ENCODE measurements at places on chromosomes 7 and 10.

GRCh38 chr10:116437076-116437692 is 9.5 kb downstream of the PNLIPRP3 start:
- no peak for DNase-seq

GRCh38 chr7:149569025-149569725 is 71.6 kb upstream of the ZNF746 start:
- DNase-seq: peak; percentile 57

- no peak for DNase-seq
Measured at GRCh38 chr10:130656187-130656575, 520.0 kb downstream of the GLRX3 start.

DNA sequence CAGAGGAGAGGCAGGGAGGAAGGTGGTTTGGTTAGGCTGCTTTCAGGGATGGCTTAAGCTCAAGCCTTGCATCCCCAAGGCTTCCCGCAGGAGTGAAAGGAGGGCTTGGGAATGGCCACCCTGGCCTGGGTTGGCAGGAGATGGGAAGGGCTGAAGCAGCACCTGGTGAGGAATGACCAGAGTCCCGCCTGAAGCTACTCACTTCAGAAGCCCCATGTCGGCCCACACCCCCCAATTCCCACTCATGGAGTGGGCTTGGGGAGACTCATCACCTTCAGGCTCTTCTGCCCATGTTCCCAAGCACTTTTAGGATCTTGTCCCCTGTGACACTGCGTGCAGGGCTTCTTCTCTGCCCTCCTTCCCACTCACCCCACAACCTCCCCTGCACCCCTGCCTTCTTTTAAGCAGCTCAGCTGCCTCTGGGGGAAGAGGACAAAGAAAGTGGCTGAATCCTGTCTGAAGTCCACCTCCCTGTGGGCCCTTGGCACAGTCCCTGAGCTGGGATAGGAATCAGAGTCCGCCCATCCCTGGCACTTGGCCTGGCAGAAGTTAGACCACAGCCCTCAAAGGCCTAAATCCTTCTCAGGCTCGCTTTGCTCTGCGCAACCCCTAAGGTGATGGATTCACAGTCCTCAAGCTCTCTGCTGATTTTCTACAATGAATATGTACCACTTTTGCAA is 16.5 kb downstream of the RGR start:
- no peak for DNase-seq

GRCh38 chr10:3226960-3227744 is 54.6 kb upstream of the PITRM1 start:
- peak; percentile 78 for DNase-seq

DNA sequence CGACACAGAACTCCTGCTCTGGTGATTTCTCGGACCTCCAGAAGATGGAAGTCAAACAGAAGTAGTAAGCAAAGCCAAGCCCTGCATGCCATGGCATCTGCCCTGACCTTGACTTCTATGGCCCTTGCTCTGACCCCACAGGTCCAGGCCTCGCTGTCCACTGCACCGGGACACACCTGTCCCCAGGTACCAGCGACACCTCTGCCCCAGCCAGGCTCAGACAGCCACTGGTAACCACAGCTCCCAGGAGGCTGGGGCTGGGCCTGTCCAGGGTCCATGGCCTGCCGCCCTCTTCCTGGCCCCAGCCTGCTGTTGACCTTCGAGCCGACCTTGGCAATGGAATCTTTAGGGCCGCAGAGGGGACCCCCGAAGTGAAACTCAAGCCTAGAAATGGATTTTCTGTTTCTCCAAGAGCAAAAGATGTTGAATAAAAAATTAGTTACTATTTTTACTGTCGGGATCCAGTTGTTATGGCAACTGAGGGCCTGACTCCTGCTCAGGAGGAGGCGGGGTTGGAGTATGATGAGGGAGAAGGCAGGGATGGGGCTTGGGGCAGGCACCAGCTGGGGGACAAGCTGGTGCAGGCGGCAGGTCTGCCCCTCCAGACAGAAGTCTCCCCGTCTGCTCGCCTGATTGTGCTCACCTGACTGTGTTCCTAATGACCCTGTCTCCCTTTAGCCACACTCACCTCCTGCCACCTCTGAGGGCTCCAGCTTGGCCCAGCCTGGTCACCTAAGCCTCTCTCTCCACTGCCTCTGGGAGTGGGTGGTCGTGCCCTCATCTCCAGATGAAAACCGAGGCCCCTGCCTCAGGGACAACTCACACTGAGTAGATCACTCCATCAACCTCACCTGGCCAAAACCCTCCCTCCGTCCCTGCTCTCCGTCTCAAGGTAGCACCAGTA is 4.1 kb upstream of the MMD2 start:
- DNase-seq: no peak

DNA sequence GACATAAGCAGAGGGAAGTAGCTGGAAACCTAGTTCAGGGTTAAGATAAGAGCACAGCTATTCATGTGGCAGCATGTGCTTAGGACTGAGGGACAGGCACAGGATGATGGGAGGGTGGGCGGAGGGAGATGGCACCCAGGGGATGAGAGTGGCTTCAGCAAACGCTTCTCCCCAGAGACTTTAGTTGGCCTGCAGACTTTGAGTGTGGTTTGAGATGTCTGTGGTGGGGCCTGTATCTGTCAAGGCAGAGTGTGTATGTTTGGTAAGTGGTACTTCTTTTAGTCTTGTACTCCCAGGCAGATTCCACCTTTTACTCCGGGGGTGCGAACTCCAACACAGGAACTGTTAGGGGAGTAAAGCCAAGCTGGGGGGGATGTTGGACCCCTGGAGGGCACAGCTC is 88.9 kb downstream of the WDFY4 start:
- DNase-seq: no peak

DNA sequence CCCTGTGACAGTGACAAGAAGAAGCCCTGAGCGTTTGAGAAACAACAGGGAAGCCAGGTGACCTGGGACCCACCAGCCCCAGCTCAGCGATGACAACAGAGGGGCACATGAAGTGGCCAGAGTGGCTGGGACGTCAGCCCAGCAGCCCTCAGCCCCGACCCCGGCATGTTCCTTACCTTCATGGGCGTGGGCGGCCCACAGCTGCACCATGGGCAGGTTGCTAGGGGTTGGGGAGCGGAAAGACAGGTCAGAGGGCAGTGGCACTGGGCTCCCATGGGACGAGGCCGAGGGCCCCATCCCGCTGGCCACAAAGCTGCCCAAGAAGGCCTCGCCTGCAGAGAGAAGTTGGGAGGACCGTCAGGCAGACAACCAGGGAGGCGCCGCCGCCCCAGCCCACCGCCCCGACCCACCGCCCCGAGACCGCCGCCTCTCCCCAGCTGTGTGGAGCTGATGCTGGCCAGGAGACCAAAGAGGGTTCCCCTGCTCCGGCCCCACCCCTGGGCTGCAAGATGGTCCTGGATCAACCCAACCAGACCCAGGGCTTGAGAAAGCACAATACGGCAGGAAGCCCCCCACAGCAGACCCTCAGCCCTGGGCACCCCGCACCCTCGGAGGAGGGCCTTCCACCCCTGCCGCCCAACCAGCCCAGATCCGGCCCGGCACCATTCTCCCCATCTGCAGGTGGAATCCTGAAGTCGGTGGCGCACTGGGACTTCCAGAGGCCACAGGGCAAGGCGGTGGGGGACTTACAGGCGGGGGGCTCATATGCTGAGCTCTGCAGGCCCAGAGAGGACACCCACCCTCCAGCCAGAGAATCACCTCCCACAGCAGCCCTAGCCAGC is 29.1 kb downstream of the TNRC18 start:
- no peak for DNase-seq

GRCh38 chr7:71237945-71238344 is 106.0 kb downstream of the GALNT17 start:
- DNase-seq: no peak

GRCh38 chr7:132406039-132406438 is 170.2 kb downstream of the PLXNA4 start:
- DNase-seq: no peak

DNA sequence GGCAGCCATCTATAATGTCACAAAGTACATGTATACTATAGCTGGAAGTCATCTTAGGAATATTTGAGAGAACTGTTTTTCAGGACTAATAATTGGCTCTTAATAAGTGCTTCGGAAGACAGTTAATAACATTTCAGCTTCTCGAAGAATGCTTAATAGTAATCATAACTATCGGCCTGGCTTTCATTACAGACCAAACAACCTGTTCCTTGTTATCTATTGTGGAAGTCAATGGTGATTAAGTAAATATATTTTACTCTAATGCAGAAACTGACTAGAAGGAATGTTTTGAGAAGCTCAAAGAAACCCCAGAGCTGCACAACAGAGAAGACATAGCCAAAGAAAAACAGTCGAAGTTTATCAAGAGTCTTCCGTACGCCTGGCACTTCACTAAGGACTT is 106.8 kb upstream of the FAM133B start:
- DNase-seq: no peak

DNA sequence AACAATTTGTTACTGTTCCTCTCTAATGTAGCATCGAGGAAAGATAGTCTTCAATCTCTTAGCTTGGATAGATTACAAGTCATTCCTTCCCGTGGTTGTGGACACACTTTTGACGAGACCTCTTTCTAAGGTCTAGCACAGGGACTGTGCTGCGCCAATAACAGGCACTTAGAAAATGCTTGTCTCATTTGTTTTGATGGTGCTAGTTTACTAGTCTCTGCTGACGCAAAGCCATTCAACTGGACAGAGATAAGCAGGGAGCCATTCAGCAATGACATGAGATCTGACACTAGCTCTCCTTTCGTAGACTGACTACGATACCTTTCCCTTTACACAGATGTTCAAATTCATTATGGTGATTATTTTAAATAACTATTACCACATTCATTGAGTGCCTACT is 6.4 kb upstream of the JAZF1 start:
- no peak for DNase-seq

DNA sequence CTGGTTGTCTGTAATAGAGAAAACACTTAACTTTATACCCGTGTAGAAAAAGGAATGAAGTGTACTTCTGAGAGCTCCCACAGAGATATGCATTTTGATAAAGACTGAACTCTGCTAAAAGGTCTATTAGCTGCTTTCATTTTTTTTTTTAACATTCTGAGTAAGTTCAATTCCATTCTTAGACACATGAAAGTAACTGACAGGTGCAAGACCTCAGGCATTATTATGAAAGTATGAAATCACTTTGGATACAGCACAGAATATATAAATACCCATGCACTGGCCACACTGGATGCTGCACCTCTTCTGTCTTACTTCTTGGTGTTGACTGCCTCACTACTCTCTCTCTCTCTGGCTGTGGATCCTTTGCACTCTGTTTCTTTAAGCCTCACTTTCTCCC is 46.2 kb downstream of the VWDE start:
- no peak for DNase-seq

DNA sequence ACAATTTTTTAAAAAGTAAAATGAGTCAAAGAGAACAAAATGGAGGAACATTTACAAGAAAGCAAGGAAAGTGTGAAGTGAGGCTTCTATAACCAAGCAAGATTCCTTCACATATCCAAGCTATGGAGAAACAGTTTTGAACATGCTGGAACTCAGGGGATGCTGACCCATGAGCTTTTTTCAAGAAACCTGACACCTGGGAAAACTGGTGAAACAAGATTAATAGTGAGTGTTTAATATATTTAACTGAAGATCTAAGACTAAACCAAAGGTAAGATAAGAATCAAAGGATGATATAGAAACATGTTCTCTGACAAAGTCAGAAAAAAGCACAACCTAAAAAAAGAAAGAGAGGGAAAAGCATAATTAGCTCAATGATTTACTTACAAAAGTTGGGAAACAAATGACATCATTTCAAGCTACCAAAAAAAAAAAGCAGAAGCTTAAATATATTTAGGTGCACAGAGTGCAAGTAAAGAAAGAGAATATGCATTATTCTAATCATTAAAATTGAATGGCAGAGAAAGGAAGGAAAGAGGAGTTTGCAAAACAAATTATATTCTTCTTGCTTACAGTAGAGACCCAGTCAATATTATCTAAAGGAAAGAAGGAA is 24.9 kb downstream of the C7orf25 start:
- no peak for DNase-seq

DNA sequence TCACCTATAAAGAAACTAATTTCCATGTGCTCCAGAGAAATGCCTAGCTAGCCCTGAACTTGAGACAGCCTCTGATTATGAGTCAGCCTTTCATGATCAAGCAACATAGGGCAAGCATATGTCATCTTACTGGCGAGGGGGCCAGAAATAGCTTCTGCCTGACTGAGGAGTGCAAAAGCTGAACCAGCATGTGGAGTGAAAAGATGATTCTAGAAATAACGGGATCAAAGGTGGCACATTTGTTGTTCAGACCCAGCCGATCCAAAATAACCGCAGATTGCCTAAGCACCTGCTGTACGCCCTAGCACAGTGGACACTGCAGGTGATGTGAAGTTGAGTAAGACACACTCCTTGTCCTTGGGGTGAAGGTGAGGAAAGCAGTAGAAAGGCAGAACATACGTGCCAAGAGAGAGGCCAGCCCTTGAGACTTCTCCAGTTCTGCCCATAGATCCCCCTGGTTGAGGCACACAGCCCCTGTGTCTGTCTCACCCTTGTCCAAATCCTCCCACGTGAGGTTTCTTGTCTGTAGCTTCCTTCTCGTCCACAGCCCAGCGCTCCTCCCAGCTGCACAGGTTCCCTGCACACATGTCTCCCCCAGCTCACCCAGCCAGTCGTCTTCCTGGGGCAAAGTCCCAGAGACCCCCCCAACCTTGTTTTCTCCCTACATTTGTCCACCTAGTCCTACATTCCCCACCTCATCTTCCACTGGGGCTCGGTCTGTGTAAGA is 2.8 kb upstream of the BCL7B start:
- peak; percentile 85 for DNase-seq

DNA sequence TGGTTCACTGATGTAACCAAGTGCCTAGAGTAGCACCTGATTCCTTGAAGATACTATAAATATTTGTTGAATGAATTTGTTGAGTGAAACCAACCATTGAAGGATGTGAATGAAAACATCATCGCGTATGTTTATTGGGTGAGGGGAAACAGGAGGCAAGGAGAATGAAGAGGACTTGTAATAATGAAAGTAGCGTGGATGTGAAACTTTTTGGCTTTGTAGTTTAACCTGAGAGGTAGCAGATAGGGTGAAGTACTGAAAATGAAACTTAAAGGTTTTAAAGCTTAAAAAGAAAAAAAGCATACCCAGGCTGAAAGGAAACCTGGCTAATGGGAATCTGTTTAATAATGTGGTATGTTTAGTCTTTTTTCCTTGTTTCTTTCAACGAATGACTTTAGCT is 5.2 kb downstream of the CCNY start:
- no peak for DNase-seq

- no peak for DNase-seq
Measured at GRCh38 chr10:79443338-79444198, 1.9 kb downstream of the ZCCHC24 start.

Data from A172 (cell line).